Choroid plexus epithelial cell (primary cell): ENCODE measurements at places on chromosomes 1 and 21.

GRCh38 chr1:68745011-68745410 lies 248.1 kb upstream of the DEPDC1 start:
- peak; percentile 1 for DNase-seq

GRCh38 chr1:234586304-234586703 lies 23.7 kb downstream of the IRF2BP2 start:
- no peak for DNase-seq

- no peak for DNase-seq
These were observed 7.4 kb downstream of the DSCAM start for GRCh38 chr21:40839521-40839920.

DNA sequence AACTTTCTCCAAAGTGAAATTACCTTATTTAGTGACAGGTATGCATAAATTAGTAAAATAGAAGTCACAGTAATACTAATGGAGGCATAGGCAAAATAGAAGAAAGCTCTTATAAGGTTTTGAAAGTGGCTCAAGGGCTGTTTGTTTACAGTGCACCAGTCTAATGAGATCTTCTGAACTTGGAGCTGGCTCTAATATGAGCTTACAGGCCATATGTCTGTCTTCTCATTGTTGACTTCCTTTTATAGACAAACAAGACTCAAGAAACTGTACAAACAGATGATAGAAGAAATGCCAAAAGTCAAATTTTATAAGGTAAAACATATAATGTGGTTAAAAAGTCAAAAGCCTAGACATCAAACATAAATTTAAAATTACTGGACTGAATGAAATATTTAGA lies 207.5 kb upstream of the NEGR1 start:
- no peak for DNase-seq

DNA sequence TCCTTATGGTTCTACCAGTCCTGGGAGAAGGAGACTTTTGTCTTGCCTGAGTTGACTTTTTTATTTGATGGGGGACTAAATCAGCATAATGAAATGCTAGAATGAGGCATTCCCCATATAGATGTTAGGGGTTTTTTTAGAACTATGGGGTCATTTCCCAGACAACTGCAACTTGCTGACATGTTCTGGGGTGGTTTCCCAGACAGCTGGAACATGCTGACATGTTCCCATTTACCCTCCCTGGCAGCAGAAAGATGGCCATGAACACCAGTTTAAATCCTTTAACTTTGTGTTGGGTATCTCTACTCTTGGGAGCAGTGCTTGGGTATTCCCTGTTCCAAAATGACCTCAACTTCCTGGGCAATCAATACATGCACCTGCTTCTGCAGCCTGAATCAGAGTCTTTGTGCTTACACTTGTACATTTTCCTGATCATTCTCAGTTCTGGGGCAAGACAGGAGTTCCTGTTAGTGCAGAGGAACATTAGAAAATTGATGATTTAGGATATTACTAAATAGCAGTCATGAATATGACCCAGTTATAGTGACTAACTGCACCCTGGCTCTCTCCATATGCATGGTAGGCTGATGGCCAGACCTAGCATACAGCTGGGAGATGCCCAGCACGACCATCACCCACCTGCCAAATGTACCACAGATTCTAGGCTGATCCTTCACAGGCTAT lies 75.4 kb upstream of the CD5L start:
- no peak for DNase-seq

DNA sequence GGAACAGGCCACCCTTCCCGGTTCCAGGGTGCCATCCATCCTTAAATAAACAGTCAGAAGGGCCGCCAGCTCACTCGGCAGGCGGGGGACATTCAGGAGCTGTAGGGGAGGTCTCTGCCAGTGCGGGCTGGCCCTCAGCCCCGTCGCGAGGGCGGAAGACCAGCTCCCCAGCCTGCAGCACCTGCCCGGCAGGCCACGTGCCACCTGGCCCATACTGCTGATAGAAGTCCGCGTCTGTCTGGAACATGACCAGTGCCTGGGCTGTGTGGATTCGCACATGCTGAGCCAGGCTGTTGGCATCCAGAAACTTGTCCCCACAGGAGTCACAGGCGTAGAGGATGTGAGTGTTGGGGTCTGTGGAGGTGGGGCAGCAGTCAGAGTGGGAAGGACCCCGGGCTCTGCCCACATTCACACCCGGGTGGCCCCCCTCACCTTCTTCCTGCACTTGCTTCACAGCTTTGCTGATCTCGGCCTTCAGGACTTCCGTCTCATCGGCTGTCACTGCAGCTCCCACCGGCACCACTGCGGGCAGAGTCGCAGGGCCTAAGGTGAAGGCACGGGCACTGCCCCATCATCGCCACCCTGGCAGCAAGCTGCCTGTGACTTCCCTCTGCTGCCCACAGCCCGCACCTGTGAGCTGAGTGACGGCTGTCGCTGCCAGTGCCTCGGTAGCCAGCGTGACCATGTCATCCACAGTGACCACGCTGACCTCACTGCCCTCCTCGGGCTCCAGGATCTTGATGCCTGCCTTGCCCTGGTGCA lies 33.8 kb downstream of the ZBTB17 start:
- DNase-seq: no peak

- peak; percentile 55 for DNase-seq
These were observed 16.2 kb upstream of the TSNAX start for GRCh38 chr1:231512147-231512698.

DNA sequence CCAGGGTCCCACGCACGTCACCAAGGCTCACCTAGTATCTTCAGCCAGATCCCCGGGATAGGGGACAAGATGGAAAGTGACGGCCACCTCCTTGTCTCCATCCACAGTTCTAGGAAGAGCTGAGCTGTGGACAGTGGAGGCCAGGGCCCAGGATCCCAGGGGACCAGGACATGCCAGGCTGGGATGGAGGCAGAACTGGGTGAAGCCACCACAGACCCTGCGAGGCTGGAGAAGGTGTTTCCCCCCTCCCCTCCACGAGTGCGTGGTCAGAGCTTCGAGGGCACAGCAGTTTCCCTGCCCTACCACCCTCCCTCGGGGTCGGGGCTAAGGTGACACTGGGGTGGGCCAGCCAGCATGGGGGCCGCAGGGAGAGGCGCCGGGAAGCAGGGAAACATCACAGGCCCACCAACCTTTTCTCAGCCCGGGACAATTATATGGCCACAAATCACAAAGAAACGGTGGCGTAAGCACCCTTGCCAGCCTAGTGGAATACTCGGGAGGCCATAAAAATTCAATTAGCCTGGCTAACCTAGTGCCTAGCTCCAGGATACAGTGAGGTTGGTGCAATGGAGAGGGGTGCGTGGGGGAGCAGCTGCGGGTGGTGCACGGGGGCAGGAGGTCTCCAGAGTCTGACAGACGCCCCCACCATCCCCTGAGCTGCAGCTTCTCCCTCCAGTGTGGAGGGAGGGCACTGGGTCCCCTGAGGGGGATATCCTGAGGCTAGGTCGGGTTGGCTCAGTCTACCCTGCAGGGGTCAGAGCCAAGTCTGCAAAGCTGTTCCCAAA lies 13.4 kb downstream of the DRAXIN start:
- DNase-seq: no peak
